ENCODE measurements at places on chromosomes 12 and 14.

- DNase-seq, result no peak
Measured at GRCh38 chr12:52828591-52829021, 5.5 kb downstream of the KRT79 start.

GRCh38 chr14:99460793-99461192, 19.9 kb downstream of the SETD3 start:
- no peak for DNase-seq

GRCh38 chr12:71321130-71321529, 118.5 kb upstream of the LGR5 start:
- no peak for DNase-seq

- no peak for DNase-seq
Measured at GRCh38 chr12:49748800-49749199, 7.4 kb downstream of the TMBIM6 start.

- no peak for DNase-seq
Measured at GRCh38 chr12:12534166-12534866, 28.3 kb downstream of the DUSP16 start.

DNA sequence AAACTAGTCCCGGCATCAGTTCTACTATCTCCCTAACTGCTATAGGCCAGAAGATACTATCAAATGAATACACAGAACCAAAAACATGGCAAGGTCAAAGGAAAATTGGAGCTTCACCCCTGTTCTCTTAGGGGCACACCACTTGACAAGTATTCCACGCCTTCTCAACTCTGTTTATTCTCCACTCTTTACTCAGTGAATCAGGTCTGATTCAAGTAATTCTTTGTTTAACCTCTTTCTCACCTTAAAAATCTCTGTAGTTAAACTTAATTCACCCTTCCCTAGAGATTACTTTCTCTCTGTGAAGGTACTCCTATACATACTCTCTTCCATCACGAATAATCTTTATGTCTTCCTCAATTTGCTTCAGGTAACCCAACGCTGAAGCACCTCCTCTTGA, 248.9 kb downstream of the MED13L start:
- DNase-seq, result no peak

DNA sequence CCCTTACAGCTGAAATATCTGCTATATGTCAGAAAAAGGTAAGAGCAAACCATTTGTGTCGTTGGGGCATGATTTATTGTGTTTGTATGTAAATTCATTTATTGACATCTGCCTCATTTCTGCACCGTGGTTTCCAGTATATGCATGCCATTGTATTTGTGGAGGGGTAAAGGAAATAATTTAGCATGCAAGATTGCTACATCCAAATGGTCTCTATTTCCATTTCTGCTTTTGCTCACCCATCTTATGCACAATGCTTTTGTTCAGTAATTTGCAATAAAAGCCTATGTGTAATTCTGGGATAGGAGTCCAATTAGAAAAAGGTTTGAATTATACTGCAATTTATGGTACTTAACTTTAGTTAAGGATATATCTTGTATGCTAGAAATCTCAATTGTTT, 101.8 kb downstream of the UNC79 start:
- no peak for DNase-seq

DNA sequence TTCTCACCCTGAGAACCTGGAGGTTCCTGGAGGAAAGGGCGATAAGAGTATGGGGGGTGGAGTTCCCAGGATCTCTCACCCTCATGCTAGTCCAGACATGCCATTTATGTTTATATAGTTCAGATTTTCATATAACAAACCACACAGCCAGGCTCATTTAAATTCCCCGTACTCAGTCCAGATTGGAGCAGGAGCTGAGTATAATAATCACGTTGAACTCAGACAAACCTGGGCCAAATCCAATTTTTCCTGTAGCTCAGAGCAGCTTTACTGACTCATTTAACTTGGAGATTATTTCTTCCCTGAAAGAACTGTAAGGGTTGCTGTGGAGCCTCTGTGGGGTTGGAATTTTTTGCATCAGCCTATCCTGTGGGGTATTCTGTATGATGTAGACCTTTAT, 660.8 kb downstream of the TMEM121 start:
- no peak for DNase-seq

- DNase-seq, result peak; percentile 11
Measured at GRCh38 chr12:14841761-14842160, 1.6 kb downstream of the ART4 start.

DNA sequence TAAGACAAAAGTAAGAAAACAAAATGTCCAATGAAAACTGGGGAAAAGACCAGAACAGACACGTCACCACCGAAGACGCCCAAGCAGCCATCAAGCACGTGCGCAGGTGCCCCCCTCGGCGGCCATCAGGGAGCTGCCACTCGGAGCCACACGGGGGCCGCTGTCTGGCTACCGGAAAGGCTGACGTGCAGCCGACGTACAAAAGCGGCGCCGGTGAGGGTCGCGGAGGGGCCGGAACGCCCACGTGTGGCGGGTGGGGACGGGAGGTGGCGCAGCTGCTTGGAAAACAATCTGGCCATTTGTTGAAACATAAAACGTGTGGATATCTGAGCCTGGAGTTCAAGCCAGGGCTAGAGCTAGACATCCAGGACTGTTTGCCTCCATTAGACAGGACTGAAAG, 60.7 kb downstream of the GALNT9 start:
- DNase-seq, result no peak

- DNase-seq, result no peak
Measured at GRCh38 chr14:55043528-55043927, 7.9 kb upstream of the MAPK1IP1L start.

- DNase-seq, result no peak
Measured at GRCh38 chr14:98608071-98609060, 663.6 kb downstream of the BCL11B start.

DNA sequence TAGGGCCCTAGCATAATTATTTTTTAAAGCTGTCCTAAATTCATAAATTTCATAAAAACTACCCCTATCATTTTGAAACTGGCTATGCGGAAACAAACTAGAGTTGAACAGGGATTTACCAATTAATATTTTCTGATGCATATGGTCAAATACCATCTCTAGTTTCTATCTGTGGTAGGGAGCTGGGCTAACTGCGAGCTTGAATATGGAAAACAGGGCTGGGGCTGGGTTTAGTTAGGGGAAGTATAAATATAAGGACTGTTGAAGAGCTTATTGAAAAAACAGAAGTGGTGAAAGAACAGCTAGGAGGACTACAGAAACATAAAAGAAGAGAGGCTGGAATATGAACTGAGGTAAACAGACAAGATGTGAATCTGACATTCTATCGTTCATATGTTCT, 91.8 kb downstream of the SLC38A1 start:
- DNase-seq, result no peak

- DNase-seq, result no peak
Measured at GRCh38 chr12:4595881-4596280, 33.9 kb downstream of the DYRK4 start.

DNA sequence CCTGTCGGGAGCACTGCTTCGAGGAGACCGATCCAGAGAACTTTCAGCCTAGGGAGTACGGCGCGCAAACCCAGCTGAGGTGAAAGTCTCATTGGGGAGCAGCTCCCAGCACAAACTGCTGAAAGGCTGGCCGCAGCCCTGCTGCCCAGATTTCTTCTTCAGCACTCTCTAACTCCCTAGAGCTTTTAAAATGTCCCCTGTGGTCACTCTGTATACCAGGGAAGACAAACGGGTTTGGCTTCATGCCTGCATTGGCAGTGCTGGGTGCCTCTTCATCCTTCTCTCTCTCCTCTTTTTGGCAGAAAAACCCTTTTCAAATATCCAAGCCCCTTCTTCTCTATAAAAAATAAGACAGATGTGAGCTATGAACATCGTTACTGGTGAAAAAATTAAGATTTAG, 34.9 kb downstream of the BBS10 start:
- DNase-seq, result no peak

All from SW480 (cell line).